Stimulated activated CD4-positive, alpha-beta T cell treated with anti-CD3 and anti-CD28 coated beads, Interleukin-1b, Interleukin-23, amount 100 ng/mL, for 24 hours (primary cell): ENCODE measurements at places on chromosomes 4 and X.

DNA sequence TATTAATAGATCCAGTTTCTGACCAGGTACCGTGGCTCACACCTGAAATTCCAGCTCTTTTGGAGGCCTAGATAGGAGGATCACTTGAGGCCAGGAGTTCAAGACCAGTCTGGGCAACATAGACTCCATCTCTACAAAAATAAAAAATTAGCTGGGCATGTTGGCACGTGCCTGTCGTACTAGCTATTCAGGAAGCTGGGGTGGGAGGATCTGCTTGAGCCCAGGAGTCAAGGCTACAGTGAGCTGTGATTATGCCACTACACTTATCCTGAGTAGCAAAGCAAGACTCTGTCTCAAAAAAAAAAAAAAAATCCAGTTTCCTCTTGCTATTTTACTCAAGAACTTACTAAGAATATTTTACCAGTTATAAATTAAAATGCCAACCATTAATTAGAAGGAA, 91.7 kb downstream of the SLC10A6 start:
- DNase-seq: no peak

DNA sequence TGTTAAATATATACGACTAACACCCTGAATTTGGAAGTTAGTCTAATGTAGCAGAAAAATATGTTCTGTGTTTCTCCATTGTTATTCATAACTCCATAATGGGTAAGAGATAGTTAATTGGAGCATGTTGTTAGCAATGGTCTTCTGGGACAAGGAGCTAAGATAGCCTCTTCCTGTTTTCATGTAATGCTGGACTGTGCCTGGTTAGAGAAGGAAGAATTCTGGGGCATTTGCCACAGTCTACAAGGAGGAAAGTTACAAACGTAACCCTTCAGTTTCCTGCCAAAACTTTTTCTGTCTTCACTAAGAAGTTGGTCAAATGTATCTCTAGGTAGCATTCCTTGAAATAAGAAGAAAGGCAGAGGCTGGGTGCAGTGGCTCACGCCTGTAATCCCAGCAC, 5.8 kb downstream of the PRDX4 start:
- DNase-seq: no peak

DNA sequence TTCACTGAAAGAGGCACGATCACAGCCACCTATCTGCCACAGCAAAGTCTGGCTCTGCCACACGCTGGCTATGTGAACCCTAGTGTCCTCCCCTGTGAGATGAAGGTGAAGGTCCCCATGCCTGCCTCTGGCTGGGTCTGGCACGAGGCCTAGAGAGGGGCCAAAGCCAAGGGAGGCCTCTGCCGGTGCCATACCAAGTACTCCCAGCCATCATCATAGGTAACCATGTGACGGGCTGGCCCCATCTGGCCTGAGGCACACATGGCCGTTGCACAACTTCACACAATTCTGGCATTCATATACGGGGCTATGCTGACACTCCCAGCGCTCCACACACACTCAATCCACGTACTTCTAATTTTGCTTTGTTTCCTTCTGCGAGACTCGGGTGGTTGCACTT, 15.3 kb downstream of the NOP14 start:
- DNase-seq: no peak

GRCh38 chr4:2672700-2673099, 83.4 kb downstream of the TNIP2 start:
- no peak for DNase-seq

DNA sequence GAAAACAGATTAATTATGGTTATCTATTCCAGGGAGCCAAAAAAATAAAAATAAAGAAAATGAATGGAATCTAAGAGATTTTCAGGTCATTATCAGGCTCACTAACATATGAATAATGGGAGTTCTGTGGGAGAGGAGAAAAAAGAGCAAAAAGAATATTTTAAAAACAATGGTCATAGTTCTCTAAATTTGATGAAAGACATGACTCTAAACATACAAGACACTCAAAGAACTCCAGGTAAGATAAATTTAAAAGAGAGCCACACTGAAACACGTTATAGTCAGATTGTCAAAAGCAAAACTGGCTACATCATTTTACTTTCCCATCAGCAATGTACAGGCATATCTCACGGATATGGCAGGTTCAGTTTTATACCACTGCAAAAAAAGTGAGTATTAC, 520.0 kb downstream of the ANKRD50 start:
- no peak for DNase-seq

DNA sequence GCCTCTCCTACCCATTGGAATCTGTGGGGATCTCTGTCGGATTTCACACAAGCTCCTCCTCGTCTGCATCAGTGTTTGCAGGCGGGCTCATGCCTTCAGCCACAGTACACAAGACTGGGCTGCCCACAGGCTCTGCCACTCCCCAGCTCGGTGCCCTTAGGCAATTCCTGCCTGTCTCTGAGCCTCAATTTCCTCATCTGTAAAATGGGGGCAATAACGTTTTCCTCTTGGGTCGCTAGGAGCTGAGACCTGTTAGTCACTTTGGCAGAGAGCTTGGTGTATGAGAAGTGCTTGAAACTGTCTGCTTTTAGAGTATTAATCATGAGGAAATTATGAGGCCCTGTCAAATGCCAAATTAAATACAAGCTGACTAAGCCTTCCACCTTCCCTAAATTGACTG, 27.6 kb upstream of the MSX1 start:
- DNase-seq: no peak

DNA sequence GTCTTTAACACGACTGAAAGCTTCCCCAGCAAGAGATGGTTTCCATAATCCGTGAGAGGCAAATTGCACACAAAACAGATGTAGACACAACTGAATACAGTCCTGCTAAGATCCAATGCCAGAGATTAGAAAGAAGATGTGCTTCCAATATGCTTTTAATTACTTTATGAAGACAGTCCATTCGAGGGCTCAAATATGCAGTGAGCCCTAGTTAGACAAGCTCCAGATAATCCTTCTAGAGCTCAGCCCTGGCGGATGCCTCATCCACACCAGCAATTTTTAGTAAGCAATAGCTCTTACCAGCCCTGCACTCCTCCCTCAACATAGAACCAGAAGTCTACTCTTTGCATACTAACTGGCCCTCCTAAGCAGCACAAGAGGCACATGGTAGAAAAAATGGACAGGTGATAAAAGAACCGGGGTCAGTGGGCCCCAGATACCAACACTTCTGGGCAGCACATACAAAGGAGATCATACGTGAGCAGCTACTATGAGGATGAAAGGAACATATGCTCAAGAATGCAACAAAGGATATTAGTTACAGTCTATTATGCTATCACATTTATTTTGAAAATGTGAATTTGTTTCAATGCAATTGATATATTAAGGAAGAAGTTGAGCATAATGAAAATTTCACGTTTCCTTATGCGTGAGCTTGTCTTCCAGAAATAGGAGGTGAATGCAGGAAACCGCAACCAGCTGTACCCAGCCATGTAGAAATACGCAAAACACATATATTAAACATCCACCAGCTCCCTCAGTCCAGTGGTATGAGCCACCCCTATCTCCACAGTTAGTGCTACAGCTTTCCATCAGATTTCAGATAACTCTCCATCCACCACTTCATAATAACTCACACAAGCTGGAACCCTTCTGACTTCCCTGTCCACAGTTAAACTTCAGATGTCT, 34.3 kb downstream of the GPC4 start:
- DNase-seq: no peak

DNA sequence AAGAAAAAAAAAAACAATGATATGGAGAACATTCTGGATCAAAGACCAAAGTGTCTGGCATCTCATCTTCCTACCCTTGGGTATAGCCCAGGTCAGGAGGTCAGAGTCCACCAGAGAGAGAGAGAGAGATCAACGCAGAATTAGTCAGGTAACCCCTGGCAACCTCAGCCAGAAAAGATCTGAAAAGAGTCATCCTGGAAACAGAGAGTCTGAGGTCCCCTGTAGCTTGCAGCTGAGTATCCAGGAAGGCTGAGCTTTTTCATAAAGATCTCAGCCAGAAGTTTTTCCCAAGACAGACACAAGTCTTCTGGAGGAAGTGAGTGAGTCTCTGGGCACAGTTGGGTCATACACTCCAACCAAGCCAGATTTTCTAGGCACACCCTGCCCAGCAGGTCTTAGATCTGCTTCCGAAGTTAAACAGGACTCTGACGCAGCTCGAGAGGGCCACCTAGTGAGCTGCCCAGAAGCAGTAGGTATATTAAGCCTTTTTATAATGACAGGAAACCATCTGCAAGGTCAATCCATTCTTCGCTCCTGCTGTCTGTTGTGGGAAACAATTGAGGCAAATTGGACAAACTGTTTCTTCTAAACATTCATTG, 35.7 kb downstream of the ACE2 start:
- no peak for DNase-seq

DNA sequence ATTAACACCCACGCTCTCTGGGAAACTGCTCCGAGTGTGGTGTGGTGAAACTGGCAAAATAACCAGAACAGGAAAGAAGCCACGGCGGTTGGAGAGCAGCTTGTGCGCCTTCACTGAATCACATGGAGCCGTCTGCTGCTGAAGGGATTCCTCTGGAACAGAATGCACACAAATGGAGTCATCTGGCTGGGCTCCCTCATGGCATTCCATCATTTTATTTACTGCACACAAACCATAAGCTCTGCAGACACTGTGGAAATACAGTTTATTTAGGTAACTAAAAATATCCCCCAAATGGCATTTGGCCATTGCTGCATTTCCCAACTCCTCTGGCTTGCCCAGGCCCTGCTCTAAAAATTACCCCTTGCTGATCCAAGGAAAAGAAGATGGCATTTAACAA, 187.0 kb upstream of the S100G start:
- no peak for DNase-seq

DNA sequence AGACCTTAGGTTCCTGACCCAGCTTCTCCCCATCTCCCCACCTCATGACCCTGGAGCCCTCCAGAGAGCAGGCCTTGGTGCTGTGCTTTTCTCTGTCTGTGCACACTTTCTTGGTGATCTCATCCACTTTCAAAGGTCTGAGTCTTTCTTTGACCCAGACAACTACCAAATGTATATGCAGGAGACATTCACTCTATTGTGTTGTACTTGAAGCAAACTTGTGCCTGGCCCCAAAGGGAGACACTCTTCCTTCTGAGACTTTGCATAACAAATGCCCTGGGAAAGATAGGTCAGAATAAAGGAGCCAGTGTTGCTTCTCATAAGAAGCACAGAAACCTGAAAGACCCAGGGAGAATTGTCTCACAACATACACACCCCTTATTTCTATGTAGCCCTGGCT, 54.3 kb upstream of the TLR2 start:
- DNase-seq: no peak

DNA sequence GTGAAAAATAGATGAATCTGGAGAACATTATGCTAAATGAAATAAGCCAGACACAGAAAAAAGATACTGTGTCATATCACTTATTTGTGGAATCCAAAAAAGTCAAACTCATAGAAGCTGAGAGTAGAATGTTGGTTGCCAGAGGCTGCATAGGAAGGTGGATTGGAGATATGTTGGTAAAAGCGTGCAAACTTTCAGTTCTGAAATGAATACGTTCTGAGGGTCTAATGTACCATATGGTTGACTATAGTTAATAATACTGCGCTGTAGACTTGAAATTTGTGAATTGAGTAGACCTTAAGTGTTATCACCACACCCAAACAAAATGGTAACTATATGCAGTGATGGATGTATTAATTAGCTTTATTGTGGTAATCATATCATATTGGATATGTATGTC, 45.0 kb upstream of the UPRT start:
- DNase-seq: no peak

DNA sequence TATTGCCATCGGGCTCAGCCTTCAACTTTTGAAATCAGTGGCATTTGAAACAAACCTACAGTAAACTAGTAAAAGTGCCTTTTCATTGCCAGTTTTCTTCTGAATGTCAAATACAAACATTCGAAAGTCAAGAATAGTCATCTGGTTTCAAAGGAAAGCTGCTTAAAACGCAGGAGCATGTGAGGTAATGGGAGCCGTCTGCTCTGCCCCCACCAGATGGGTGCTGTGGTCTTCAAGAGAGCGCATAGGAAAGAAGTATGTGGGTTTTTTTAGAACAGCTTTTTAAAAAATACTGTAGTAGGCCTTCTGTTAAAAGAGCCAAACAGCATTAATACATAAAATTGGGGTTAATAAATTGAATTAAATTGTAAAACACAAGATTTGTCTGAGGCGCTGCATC, 88.6 kb downstream of the STOX2 start:
- no peak for DNase-seq

DNA sequence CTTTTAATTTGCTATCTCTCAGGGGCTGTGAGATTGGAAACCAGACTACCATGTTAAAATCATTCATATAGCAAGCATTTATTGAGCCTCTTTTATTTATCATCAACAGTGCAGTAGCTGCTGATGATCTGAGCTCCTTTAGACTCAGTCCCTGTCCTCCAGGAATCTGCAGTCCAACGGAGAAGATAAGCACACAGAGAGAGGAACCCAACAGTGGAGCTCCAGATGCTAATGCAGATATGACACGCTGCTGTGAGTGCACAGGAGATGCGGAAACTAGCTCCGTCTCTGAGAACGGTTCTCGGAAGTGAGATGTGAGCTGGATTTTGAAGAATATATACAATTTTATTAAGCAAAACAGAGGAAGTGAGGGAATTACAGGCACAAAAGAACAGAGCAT, 35.4 kb downstream of the DCHS2 start:
- DNase-seq: no peak

GRCh38 chr4:140004549-140004895, 149.5 kb downstream of the MAML3 start:
- DNase-seq: no peak

GRCh38 chr4:105230287-105230686, 83.6 kb downstream of the TET2 start:
- no peak for DNase-seq

- no peak for DNase-seq
Measured at GRCh38 chr4:4333265-4333706, 43.2 kb downstream of the ZBTB49 start.

GRCh38 chr4:101074326-101074725, 273.0 kb downstream of the PPP3CA start:
- no peak for DNase-seq

DNA sequence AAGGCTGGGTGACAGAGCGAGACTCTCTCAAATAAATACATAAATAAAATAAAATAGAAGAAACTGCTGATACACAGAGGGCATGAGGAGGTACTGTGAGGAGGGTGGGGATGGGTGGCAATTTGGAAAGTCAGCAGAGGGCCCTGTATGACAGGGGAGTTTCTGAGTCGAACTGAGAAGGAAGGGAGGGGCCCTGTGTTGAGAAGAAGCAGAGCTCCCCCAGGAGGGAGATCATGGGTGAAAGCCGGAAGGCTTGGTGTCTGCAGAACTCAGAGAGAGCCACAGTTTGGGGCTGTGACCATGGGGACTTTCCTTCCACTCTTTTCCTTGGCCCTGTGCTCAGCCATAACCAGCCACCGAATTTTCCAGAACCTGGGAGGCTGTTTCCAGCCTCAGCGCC, 24.8 kb upstream of the AFAP1 start:
- DNase-seq: no peak

GRCh38 chrX:30513284-30513683, 64.3 kb downstream of the TASL start:
- no peak for DNase-seq

DNA sequence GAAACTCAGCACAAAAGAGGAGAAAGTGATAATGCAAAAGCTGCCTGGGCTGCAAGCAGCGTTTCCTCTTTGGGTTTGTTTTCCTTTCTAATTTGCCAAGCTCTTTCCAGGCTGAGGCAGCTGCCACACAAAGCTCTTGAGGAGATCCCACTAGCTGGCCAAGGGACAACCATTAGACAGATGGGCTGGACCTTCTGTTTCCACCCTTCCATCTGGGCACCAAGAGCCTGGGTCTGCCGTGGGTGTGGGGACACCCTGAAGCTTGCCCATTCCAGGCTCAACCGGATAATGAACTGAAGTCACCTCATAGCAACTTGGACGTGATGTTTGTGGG, 194.6 kb upstream of the C1QTNF7 start:
- DNase-seq: no peak
